Activated CD4-positive, alpha-beta T cell treated with anti-CD3 and anti-CD28 coated beads, Interleukin-2, amount 10 ng/mL, durations not matched to agents 24 days and 14 days (primary cell): ENCODE measurements at places on chromosomes 12 and 14.

GRCh38 chr12:109612975-109613502 lies 39.4 kb downstream of the MVK start:
- DNase-seq: peak; percentile 58

- no peak for DNase-seq
Observed at GRCh38 chr12:104966677-104967076, 8.6 kb upstream of the SLC41A2 start.

DNA sequence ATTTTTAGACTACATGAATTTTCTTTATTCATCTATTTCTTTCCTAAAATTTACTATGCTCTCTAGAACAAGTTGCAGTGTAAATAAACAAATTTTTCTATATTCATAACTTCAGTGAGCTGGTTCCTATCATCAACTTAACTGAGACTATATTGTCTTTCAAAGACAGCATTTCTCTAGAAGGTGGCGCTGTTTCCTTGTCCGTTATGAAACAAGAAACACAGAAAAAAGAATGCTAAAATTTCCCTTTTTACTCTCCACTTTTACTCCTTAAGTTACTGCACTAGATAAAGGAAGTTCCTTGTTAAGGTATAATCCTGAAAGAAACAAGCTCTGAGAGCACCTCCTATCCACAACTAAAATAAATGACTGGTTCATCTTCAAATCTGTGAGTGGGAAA lies 8.2 kb upstream of the CLEC2A start:
- DNase-seq: peak; percentile 74

DNA sequence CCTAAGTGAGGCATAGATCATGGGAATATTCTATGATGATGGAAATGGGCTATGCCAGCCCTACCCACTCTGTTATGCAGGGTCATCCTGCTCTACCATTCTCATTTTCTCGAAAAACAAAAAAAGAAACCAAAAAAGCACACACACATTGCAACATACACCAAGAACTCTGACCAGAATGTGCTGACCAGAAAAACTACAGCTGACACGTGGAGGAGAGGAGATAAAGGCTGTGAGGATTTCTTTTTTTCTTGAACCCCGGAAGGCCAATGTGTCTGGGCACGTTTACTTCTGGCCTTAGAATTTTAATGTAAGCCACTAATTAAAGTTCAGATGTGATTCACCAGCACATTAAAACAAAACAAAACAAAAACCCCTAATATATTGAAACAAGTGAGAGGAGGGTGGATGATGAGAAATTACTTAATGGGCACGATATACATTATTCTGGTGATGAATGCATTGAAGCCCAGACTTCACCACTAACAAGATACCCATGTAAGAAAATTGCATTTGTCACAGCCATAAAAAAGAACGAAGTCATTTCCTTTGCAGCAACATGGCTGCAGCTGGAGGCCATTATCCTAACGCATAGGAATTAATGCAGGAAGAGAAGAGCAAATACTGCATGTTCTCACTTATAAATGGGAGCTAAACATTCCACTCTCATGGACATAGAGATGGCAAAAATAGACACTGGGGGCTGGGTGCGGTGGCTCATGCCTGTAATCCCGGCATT lies 66.3 kb upstream of the PLEKHG3 start:
- DNase-seq: no peak

GRCh38 chr12:100401660-100402059 lies 44.8 kb downstream of the SLC17A8 start:
- DNase-seq: no peak

GRCh38 chr12:78275886-78276285 lies 445.2 kb downstream of the NAV3 start:
- DNase-seq: no peak

DNA sequence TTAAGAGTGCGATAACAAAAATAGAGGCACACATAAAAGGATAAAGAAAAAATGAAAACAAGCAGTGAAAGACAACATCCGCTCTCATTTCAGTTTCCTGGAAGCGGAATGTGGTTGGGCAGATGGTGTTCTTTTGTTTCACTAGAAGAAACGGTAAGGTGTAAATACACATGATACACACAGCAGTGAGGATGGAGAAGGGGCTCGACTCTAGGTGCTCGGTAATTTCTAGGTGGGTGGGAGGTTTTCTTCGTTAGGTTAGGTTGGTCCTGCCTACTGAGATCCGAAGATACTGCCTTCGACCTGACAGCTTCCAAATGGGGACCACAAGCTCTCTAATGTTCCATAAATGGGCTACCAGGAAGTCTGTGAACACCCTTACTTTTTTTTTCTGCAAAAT lies 1082.5 kb downstream of the BCL11B start:
- peak; percentile 92 for DNase-seq

DNA sequence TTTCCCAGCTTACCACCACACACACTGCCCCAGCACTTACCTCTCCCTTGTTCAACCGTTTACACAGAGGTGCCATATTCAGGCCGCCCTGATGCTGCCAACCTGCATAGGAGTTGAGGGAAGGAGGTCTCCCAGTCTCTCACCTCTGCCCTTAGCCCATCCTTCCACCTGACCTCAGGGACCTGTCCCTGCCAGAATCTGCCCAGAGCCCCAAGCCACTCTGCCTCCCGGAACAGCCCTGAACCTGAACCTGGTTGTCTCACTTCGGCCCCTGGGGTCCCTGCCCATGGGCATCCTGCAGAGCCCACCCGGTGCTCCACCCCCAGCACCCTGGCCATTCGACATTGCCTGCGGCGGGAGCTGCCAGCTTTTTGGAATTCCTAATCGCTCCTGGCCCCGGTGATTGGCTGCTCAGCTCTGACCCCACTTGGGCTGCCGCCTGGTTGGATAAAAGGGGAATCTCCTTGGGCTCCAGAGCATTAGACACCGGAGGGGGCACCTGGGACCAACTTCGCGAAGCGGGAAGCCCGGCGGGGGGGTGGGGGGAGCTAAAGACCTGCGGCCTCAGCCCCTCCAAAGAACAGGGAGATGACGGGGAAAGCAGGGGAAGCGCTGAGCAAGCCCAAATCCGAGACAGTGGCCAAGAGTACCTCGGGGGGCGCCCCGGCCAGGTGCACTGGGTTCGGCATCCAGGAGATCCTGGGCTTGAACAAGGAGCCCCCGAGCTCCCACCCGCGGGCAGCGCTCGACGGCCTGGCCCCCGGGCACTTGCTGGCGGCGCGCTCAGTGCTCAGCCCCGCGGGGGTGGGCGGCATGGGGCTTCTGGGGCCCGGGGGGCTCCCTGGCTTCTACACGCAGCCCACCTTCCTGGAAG lies at the start of gene VSX2:
Gene VSX2 (plus strand): TSS at position 476 of the 874 bp plus-strand sequence. CDS start 113 bp downstream, at position 589.
- no peak for DNase-seq

GRCh38 chr14:52711666-52712065 lies 4.7 kb downstream of the PSMC6 start:
- DNase-seq: no peak

DNA sequence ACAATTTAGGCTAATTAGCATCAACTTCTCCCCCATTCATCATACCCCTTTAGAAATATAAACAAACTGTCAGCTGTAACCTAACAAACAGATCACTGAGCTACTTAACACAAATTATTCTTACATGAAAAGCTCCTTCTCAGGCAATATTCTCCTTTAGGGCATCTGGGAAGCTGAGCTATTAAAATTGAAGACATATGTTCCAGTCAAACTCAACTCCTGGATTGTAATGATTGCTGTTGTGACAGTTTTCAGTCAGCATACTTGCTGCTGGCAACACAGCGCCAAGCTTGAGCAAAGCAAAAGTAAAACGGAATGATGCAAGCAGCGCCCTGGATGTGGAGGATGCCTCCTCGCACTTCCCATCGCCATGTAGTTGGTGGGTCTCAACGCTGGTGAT lies 82.4 kb downstream of the SLC25A21 start:
- DNase-seq: no peak
